Gastrocnemius medialis (tissue), 4 donors: ENCODE measurements at places on chromosomes 4 and X. TPM values are rescaled to one million over a fixed set of nuclear protein-coding genes. Genes with fewer than 3 reads are reported as not detected.
A peak's percentile ranks its signal among the peaks of the same experiment; 100 is the strongest.

DNA sequence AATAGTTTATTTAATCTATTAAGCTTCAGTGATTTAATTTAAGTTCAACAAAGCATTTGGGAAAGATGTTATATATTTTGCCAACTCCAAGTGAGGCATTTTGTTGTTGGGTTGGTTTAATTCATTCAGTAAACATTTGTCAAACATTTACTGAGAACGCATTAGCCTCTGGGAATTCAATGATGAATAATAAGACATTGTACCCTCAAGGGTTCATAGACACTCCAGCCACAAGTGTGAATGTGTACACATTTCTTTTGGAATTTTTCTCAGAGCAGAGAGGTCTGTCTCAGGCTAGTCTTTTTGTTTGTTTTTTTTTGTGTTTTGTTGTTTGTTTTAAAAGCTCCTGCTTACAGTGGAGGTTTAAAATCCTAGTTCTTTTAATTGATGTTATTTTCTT, 203.9 kb downstream of the SOWAHB start:
- no peak for DNase-seq

- no peak for DNase-seq
Measured at GRCh38 chr4:24643774-24644520, 59.6 kb upstream of the DHX15 start.

GRCh38 chr4:12674184-12674583, 810.0 kb downstream of the RAB28 start:
- DNase-seq = no peak

DNA sequence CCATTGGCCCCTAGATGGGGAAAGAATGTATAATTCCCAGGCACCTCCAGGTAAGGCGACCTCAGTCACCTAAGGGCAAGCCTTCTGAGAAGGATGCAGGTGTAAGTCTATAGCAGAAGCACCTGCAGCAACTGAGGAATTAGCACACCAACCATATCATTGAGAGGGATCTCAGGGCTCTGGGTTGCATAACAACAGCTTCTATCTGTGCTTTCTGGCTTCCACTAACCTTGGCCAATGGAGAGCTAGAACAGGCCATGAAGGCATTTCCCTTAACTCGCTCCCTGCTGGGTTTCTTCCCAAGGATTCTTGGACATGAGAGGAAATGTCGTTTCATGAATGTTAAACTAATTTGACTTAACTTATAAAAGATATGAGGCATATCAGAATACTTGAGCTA, 177.8 kb upstream of the GK2 start:
- DNase-seq = no peak

DNA sequence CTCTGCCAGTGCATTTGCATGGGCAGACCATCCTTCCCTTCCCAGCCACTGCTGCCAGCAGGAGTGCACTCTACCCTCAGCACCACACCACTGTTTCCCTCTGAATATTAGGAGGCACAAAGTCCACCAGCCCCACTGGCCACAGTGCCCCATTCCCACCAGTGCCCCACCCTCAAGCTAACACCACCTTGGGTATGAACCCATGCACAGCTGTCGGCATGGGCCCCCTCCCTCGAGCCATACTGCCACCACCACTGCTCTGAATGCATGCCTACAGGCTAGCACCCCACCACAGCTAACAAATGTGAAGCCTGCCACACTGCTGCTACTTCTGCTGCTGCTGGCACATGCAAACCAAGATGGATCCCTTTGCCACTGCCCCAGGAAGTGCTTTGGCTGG, 810.4 kb downstream of the TRAM1L1 start:
- no peak for DNase-seq

DNA sequence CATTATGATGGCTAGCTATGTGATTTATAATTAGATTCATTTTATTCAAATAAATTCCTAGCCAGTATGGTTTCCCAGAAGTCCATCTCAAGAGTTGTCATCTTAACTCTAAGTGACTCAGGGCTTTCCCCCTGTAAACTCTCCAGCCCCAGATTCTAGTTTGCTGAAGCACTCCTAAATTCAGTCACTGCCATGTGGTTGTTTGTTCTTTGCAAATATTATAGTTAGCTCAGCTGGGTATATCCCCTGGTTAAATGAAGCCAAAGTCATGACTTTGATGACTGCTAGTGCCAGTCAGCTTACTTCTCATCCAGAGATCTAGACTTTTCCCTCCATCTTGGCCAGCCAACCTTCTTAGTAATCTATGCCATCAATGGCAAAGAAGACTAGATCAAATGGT, 126.0 kb downstream of the GRIA3 start:
- no peak for DNase-seq

- no peak for DNase-seq
Measured at GRCh38 chr4:47155919-47156318, 124.6 kb downstream of the GABRB1 start.

DNA sequence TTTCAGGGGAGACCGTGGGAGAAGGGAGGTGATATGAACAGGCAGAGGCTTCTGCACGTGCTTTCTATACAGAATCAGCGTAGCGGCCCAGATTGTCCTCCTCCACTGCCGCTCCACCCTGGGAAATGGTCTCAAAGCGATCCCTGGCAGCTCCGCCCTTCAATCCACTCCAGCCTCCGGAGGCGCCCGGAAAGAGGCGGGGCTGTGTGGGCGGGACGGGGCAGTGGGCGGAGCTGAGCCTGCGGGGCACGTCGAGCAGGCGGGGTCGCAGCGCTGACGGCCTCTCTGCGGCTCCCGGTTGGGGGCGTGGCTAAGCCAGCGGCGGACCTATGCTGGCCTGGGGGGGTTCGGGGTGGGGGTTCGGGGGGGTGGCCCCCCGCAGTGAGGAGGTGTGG, 210 bp upstream of the SMIM10L2A start:
- DNase-seq = peak; percentile 35

- no peak for DNase-seq
Measured at GRCh38 chr4:168908093-168908492, 102.0 kb downstream of the CBR4 start.

GRCh38 chrX:50963842-50964241, 53.3 kb downstream of the BMP15 start:
- no peak for DNase-seq

GRCh38 chr4:181204109-181204508, 1039.1 kb upstream of the TENM3 start:
- DNase-seq = no peak

DNA sequence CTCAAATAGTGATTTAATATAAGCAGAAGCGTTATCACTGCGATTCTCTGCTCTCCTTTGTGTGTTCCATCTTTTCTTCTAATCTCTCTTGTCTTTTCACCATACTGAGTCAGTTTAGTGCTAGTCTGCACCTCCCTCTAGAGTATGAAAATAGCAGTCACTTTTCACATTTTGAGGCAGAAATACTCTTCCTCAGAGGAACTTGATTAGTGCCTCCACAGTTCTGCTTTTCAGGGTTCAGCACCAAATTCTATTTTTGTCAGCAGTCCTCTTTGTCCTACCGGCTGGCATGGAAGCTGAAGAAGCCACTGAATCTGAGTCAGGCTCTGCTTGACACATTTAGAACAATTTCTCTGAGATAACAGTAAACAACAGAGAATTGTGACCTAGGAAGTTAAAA, 49.7 kb upstream of the ANKRD17 start:
- no peak for DNase-seq

DNA sequence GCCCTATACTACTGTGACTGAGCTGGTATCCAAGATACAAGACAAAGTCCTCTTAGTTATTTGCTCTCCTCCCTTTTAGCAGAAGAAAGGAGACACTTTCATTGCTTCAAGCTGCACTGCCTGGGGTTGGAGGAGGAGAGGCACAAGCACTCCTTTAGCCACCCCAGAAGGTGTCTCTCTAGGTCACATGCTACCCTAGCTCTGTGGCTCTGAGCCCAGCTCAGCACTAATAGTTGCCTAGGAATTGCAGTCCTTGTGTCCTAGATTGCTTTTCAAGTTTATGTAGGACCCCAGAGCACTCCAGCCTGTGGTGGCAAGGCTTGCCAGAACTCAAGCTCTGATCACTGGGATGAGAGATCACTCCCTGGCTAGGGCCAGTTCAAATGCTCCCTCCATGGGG, 24.4 kb upstream of the LHFPL1 start:
- no peak for DNase-seq

CT83 gene
- total RNA-seq = not detected

CXCL3 gene
- total RNA-seq = not detected

ANXA3 gene
- total RNA-seq = 15.4 TPM

PITX2 gene
- 30.5 TPM for total RNA-seq

FAM53A gene
- 5.2 TPM for total RNA-seq

GPC3 gene
- 5.8 TPM for total RNA-seq
